ENCODE measurements at places on chromosomes 16 and 17.

DNA sequence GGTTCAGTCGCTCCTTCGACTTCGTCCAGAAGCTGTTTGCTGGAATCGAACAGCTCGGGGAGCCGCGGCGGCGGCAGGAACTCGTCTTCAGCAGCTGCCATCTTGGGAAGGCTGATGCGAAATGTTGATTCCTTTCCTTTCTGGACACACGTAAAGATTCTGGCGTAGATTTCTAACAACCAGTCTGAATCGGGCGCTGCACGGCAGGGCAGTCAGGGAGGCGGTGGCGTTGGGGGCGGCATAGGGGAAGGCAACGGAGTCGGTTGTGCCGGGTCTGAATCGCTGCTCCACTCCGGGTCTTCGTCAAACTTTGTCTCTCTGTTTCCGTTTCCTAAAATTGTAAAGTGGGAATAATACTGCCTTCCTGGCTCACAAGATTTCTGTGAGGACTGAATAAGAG, 30.3 kb downstream of the TEX14 start:
- no peak for DNase-seq

DNA sequence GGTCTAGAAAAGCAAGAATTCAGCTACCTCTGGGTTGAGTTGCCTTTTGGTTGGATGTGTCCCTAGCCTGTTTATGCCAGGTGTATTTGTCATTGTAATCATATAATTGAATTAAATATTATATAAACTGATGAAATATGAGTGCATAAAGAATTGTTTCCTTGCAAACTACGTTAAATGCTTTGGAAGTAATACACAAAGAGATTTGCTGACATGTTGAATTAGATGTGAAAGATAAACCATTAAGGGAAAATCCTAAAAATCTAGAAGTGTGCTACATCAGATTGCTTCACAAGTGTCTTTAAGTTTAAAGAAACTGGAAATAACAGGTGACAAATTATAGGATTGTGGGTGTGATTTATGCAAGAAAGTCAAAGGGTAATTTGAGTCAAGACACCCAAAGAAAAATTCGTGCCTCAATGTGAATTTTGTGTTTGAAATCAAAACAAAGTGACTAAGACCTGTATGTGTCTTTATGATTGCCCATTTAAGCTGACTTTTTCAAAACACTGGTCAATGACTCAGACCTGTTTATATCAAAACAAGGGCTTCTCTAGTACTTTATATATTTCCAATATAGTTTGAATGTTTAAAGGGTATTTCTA, 5.1 kb upstream of the PYY start:
- DNase-seq: no peak

DNA sequence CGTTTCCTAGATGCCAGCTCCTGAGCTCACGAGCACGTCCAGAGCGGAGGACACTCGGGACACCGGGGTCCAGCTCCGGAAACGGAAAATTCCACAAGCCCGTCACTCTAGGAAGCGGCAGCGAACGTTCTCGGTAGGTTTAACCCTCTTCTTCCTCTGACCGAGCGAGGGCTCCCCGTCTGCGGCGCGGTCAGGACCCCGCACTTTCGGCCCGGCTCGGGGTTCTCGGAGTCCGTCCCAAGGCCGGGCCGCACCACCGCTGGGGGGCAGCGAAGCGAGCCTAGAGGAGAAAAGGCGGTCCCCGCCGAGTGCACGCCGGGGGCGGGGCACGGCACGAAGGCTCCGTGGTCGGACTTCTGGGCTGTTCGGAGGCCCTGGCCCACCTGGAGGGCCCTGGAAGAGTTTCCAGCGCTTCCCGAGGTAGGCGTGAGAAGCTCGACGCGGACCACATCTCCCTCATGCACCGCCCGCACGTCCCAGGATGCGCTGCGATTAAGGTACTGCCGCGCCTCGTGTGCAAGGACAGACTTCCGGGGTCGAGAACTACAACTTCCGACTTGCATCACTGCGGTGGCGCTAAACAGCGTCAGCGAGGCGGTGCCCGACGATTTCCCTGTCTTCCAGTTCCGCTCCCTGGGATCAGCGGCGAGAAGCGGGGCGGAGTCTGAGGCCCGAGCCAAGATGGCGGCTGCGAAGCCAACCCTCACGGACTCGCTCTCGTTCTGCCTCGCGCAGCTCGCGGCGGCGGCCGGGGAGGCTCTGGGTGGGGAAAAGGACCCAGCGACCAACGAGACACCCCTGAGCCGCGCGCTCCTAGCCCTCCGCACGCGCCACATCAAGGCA, at the start of gene ARMC5:
Gene ARMC5 (plus strand): TSS at position 658 of the 843 bp plus-strand sequence. CDS start 24 bp downstream, at position 682.
- DNase-seq: peak; percentile 90

DNA sequence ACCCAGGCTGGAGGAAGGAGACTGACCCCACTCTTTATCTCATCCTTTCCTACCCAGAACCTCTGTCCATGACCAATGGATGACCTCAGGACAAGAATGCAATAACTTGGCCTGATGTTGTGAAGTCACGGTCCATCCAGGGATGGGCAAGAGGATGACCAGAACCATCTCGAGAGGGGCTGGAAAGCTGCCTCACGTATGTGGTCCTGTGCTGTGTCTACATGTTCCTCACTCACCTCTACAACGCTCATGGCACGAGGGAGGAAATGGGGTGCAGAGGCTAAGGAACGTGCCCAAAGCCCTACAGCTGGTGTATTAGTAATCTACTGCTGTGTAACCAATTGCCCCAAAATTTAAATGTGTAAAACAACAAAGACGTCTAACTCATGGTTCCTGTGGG, 7.3 kb upstream of the KCTD5 start:
- DNase-seq: no peak

DNA sequence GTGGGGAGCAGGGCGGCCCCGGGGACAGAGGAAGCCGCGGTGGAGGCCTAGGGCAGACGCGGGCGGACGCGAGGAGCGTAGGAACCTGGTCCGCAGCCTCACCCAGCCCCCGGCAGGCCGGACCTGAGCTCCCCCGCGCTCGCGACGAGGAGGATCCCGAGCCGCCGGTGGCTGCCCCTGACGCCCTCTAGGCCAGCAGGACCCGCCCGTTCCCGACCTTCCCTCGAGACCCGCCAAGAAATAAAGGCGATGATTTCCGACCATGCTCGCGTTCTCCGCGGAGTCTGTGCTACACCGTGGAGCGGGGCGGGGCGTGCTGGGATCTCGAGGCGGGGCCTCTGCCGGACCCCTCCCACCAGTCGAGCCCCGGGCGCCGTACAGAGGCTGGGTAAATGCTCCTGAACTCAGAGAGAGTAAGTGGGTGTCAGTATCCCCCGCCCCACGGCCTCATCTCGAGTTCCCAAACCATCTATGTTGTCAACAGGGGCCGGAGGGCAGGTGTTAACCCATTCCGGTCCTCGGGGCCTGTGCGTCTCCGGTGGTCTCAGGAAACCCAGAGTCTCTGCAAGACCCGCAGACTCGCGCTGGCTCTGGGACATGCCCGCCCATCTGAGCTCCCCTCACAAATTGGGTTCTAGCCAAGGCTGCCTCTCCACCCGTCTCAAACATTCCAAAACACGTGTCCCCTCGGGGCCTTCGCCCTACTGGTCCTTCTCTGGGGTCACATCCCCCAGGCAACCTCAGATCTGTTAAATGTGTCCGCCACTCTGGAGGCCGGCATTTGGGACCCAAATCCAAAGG, 13.7 kb downstream of the SYCE1L start:
- DNase-seq: peak; percentile 29
